ENCODE measurements at places on chromosomes 7 and 10.

DNA sequence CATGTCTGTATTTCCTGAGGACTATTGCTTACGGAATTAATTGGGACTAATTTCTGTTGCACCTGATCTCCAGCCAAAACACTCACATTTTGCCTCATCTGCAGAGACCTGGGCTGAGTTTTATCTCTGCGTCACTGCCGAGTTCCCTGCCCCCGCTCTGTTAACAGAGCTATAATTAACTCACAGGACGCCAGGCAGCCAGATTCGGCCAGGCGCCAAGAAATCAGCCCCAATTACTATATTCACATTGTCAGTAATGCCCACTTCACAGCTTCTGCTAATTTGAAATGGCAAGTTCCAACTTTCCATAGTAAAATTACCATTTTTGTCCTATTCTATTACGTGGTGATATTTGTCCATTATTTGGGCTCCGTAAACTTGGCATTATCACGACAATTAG is 130.5 kb downstream of the CUX1 start:
- no peak for DNase-seq

- no peak for DNase-seq
These were observed 855.9 kb upstream of the PHF14 start for GRCh38 chr7:10117815-10118214.

DNA sequence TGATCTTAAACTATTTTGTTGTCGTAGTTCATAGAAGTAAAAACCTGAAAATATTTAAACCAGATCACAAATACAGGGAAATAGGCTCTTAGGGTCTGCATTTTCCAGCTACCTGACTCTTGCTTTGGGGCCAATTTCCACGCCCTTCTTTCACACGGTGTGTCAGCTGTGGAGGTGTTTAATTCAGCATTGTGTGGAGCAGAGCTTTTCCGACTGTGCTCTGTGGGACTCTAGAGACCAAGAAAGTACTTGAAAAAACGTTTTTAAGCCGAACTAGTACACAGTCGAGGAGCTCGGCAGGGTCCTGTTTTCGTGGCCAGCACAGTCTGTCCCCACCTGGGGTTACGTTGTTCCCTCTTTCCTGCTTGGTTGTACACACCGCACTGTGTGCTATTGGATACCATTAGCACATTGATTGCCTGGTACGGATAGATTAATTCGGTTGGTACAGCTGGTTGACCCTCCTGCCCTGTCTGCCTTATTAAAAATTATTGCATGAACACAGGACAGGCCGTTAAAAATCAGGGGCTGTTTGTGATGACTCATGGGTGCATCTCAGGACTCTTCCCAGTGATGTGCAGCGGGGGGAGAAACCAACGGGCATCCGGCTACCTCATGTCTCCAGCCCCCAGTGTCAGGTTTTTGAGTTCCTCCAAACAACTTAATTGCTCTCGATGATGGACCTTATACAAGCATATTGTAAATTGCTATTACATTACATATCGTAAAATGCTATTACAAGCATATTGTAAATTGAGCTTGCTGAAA is 80.7 kb upstream of the BTBD16 start:
- DNase-seq, result no peak

DNA sequence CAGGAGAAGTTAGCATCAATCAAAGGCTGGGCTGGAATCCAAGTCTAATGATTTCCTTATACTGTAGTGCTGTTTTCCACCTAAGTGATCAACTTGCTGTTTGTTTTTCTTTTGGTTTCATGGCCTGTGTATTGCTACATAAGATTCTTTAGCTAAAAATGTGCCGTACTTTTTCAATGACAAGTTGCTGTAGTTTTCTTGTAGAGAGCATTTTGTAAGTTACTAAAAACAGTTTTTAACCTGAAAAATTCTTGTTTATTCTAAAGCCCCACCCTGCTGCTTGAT is 1.3 kb downstream of the HELLS start:
- DNase-seq, result no peak

GRCh38 chr7:11951909-11952308 is 119.9 kb upstream of the THSD7A start:
- DNase-seq, result no peak

DNA sequence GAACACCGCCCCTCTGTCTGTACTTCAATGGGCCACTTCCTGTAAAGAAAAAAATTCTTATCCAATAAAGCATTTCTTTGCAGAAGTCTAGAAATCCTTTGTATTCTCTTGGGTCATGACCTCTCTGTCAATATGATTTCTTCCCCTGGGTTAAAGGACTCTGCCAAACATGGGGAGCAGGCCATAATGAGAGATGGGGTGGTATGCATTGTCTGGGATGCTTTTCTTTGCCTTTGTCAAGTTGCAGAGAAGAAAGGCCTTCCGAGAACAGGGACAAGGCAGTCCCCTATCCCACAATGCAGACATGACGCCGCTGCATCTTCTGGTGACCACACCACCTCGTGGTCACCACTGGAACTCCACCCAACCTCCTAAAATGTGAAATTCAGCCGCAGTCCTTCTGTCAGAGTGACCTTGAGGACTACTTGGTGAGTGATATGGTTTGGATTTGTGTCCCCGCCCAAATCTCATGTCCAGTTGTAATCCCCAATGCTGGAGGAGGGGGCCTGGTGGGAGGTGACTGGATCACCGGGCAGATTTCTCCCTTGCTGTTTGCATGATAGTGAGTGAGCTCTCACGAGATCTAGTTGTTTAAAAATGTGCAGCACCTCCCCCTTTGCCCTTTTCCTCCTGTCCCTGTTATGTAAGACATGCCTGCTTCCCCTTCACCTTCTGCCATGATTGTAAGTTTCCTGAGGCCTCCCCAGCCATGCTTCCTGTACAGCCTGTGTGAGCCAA is 15.2 kb upstream of the FRMPD2 start:
- peak; percentile 42 for DNase-seq
